ENCODE measurements at places on chromosomes 3 and 15. TPM values are rescaled to one million over a fixed set of nuclear protein-coding genes. Genes with fewer than 3 reads are reported as not detected.

GRCh38 chr3:105688821-105689220 lies 180.0 kb downstream of the CBLB start:
- DNase-seq = no peak

- no peak for DNase-seq
These were observed 21.8 kb upstream of the CLDN18 start for GRCh38 chr3:137988152-137988551.

- no peak for DNase-seq
These were observed 1.9 kb downstream of the P2RY12 start for GRCh38 chr3:151382671-151383070.

GRCh38 chr3:114709102-114709501 lies 415.3 kb downstream of the TIGIT start:
- DNase-seq = no peak

DNA sequence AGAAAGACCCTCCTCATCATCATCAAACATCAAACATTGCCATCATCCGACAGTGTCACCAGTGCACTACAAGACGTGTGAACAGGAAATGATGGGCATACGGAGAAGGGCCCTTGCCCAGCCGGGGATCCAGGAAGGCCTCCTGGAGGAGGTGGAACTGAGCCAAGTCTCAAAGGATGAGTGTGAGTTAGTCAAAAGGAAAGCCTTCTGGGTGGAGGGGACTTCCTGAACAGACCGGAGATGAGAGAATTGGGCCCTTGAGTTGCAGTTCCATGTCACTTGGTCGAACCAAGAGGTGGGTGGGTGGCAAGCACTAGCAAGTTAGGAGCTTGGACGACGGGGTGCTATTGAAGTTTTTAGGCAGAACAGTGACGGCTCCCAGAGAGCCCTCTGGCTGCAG lies 8.5 kb downstream of the SEMA4B start:
- no peak for DNase-seq

- DNase-seq = peak; percentile 7
These were observed 35.9 kb downstream of the SATB1 start for GRCh38 chr3:18389108-18389733.

DNA sequence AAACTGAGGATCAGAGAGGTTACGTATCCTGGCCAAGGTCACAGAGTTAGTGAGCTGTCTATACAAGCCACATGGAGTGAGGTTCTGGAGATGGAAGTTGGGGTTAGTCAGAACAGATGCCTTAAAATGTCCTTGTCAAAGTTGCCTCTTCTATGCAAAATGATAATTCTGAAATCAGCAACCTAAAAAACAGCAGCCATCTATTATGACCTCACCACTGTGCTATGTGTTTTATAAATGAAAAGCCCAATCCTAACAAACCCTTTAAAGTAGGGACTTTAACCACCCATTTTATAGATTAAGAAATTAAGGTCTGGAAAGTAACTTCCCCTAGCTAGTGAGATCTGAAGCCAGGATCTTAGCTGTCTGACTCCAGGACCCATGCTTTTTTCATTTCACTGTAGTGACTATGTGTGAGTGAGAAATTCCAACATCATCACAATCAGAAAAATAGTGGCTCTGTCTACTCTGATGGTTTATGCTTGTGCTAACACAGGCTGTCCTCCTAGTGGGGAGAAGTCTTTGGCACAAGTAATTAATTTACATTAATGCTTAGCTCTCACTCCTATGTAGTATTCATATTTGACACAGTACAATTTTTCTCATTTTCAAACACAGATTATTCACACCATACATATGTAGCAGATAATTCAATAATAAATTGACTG lies 143.6 kb downstream of the ANO10 start:
- no peak for DNase-seq

GRCh38 chr15:77010857-77011256 lies 15.9 kb downstream of the PSTPIP1 start:
- DNase-seq = no peak

GRCh38 chr15:45162771-45163507 lies 24.8 kb downstream of the SHF start:
- peak; percentile 66 for DNase-seq

GRCh38 chr3:193865339-193865738 lies 270.6 kb upstream of the HES1 start:
- DNase-seq = no peak

- DNase-seq = no peak
These were observed 945.6 kb downstream of the MCTP2 start for GRCh38 chr15:95176794-95177577.

- no peak for DNase-seq
These were observed 473.3 kb upstream of the NR2F2 start for GRCh38 chr15:95857124-95857757.

DNA sequence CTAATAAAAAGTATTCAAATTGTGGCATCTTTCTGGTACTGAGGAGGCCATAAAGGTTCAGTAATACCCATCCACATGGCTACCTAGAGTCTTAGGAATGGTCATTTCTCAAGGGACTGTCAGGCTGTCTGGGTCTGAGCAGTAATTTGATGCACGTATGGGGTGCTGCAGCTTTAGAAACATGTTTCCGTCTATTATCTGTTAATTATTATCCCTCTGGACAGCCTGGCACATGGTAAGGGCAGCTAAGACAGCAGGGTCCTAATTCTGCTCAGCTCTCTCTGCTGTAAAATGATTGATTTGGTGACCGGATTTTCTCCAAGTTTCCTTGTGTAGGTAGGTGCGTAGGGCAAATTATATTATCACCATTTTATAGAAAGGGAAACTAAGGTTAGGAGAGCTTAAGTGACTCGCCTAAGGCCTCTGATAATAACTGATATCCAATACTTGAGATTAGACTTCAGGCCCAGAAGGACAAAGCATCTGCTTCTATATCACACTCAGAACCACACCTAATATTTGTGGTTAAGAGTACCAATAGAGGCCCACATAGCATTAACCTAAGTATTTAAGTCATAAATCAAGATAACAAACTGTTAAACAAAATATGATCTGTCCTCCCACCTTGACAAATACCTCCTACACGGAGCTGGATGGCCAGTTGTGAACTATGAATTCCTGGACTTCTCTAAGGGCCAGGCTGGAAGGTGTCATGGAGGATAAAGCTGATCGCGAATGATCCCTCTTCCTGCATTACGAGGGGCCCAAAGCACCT lies 2.9 kb upstream of the RAP2B start:
- no peak for DNase-seq

DNA sequence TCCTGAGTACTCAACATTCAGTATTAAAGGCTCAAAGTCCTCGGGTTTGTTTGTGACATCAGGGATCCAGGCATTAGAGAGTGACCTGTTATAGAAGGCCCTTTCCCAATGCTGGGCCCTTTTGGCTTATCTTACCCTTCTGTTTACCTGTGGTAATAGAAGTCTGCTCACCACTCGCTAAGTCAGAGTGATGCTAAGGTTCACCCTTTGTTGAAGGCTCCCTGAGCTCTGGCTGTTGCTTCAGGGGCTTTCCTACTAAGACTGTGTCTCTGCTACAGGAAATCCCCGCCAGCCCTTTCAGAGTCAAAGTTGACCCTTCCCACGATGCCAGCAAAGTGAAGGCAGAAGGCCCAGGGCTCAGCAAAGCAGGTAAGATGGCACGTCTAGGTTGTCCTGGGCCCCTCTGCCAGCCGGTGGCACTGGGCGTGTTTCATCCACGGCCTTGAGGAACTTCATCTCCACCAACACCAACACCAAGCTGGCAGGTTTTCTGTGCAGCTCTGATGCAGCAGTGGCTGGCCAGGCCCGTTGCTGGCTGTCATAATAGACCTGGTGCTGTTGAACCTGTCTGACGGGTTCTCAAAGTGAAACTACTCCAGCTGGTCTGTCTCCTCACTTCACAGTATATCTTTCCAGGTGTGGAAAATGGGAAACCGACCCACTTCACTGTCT lies 99.1 kb downstream of the DNASE1L3 start:
- DNase-seq = no peak

GRCh38 chr3:187783098-187783497 lies 37.8 kb upstream of the BCL6 start:
- no peak for DNase-seq

DNA sequence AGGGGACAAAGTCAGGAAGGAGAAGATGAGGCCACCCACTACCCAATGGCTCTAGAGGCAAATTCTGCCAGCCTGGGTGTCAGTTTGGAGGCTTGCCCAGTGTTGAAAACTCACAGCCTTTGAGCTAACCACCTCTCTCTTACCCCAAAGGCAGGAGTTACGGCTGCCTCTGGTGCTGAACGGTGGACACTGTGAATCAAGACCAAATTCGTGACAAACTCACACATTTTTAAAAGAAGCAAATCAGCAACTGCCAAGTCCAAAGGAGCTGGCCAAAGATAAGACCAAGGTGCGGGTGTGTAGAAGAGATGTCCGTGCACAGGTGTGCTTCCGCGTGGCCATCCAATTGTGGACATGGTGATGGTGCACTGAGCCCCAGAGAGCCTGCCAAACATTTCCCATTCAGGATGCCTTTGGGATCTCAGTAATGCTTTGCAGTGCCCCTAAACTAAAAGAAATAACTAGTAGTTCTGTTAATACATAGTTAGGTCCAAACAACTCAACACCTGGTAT lies 74.6 kb downstream of the FAM174B start:
- DNase-seq = no peak

GRCh38 chr3:191262650-191263049 lies 63.6 kb downstream of the OSTN start:
- DNase-seq = no peak

DNA sequence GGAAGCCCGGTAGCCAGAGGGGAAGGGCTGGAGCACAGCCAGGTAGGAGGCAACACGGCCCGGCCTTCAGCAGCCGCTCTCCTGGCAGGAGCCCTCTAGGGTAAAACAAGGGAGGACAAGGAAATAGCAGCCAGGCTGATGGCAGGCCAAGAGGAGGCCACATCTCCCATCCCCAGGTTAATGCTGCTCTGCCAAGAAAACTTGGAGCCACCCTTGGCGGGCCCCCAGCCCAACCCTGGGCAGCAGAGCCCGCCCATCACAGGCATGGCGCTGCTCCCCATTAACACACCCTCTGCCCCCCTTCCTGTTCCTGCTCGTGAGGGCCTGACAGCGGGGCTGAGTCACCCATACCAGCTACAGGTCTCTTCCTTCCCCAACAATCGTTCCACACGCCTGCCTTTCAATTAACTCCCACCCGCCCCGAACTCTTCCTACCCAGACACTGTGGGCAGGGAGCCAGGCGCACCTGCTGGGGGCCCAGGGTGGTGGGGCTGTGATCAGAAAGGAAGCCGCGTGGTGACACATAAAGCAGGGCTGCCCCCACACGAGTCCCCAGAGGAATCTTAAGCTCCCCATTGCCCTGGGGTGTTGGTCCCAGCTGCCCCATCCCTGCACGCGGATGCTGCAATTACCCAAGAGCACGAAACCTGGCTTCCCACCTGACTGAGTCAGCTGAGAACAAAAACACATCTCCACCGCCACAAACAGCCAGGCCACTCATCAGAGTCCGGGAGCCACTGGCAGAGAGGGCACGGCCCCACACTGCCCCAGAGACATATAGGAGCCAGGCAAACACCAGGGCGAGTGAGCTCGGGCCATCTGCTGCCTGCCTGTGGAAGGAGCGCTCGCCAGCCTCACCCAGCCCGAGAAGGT lies at the start of gene C15orf62:
Gene C15orf62 (plus strand): TSS at position 707 of the 873 bp plus-strand sequence. CDS start 516 bp downstream, outside the sequence.
- no peak for DNase-seq

- no peak for DNase-seq
These were observed 23.5 kb downstream of the TPRG1 start for GRCh38 chr3:189195302-189195701.

Gene SEMA5B
- total RNA-seq = 0.15 TPM

Gene MESP2
- total RNA-seq = 0.20 TPM

Gene LHFPL4
- not detected for total RNA-seq

Gene ZBED2
- 16.1 TPM for total RNA-seq

Gene TUSC7
- not detected for total RNA-seq

Gene KY
- not detected for total RNA-seq

Gene CFAP161
- total RNA-seq = 0.15 TPM

Gene SERPINI1
- 6.5 TPM for total RNA-seq

Gene DUOXA2
- not detected for total RNA-seq

Gene PATL2
- 1.2 TPM for total RNA-seq

Gene STAB1
- 0.44 TPM for total RNA-seq

Gene MYEF2
- 0.69 TPM for total RNA-seq

Gene GHSR
- not detected for total RNA-seq
